ENCODE measurements at places on chromosomes 3 and 15. TPM values are rescaled to one million over a fixed set of nuclear protein-coding genes. Genes with fewer than 3 reads are reported as not detected.

DNA sequence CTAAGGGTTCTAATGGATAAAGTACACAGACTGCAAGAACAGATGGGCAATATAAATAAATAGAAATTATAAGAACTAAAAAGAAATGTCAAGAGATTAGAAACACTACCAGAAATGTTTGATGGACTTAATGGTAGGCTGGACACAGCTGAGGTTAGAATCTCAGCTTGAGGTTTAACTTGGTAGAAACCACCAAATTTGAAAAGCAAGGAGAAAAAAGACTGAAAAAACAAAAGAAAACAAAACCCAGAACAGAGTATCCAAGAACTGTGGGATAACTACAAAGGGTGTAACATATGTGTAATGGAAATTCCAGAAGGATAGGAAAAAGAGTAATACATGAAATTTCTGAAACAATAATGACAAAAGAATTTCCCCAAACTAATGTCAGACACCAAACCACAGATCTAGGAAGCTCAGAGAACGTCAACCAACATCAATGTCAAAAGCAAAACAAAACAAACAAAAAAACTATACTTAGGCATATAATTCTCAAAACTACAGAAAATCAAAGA is 35.0 kb downstream of the RFX7 start:
- DNase-seq = no peak

- no peak for DNase-seq
Measured at GRCh38 chr3:46893763-46894162, 16.2 kb downstream of the PTH1R start.

- no peak for DNase-seq
Measured at GRCh38 chr15:78207641-78208340, 26.6 kb downstream of the ACSBG1 start.

- DNase-seq = no peak
Measured at GRCh38 chr3:161049683-161050248, 55.4 kb downstream of the B3GALNT1 start.

GRCh38 chr15:88512078-88512477 is 34.4 kb downstream of the DET1 start:
- DNase-seq = no peak

GRCh38 chr3:35194666-35195065 is 444.7 kb upstream of the ARPP21 start:
- no peak for DNase-seq

DNA sequence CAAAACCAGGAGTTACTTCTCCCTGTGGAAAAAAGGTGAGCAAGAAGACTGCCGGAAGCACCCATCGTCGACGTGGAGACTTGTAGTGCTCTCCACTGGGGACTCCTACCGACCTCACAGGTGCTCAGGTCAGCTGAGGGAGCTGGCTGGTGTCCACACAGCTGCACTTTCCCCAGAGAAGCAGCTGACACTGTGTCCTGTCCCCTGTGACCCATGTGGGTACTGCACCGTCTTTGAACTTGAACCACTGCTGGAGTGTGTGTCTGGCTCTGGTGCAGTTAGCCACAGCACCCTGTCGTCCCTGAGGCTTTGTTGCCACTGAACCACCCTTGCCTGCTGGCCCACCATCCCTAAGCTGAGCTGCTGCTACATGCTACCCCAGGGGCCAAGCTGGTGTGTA is 270.8 kb downstream of the CACNA2D3 start:
- DNase-seq = no peak

The DZIP1L gene
- 4.1 TPM for polyA plus RNA-seq

The MFGE8 gene
- polyA plus RNA-seq = 84.7 TPM

The ST8SIA2 gene
- not detected for polyA plus RNA-seq
